ENCODE measurements at places on chromosomes 11 and 22. TPM values are rescaled to one million over a fixed set of nuclear protein-coding genes. Genes with fewer than 3 reads are reported as not detected.

Gene RSF1
- 51.2 TPM for polyA plus RNA-seq

Gene TREH
- not detected for polyA plus RNA-seq

DNA sequence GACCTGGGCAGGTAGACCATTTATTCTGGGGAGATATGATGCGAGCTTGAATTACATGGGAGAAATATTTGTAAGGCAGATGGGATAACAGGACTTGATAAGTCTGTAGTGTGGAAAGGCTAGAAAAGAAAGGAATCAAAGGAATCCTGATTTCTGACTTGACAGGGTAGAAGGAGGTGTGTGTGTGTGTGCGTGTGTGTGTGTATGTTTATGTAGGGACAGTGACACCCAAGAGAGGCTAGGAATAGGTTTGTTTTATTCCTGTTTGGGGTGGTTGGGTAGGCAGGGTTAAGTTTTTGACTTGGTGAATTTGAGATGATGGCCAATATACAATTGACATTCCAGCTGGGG, 390 bp upstream of the HTATIP2 start:
- DNase-seq = no peak
- H3K27ac ChIP-seq = peak overlapping the region; percentile 83

GRCh38 chr11:95239871-95240649, 9.1 kb upstream of the SESN3 start:
- H3K4me3 ChIP-seq = no peak overlapping the region
- H3K4me1 ChIP-seq = no peaks in the 10 kb centered on the region
- H3K27ac ChIP-seq = no peak overlapping the region
- no peaks in the 10 kb centered on the region for H3K36me3 ChIP-seq
- DNase-seq = no peak

- DNase-seq = no peak
- peaks cover 3% of the 10 kb centered on the region for H3K36me3 ChIP-seq
- no peak overlapping the region for H3K4me3 ChIP-seq
Observed at GRCh38 chr11:45920531-45921477, 1.7 kb upstream of the LARGE2 start.

DNA sequence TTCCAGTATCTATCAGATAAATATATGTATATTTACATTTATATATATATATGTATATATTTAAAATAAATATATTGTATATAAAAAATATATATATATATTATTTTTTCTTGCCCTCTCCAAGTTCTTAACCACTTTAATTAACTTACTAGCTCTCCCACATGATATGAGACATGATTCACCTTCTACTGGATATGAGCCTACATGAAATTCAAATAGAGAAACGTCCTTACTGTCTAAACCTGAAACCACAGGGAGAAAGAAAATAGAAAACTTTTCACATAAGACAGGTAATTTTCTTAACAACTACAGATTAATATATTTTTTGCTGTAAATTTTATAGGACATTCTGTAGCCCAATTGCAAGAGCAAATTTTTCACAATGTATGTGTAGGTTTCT, 391.6 kb downstream of the ETS1 start:
- no peaks in the 10 kb centered on the region for H3K27me3 ChIP-seq
- H3K27ac ChIP-seq = no peak overlapping the region
- H3K4me3 ChIP-seq = no peak overlapping the region
- DNase-seq = no peak

DNA sequence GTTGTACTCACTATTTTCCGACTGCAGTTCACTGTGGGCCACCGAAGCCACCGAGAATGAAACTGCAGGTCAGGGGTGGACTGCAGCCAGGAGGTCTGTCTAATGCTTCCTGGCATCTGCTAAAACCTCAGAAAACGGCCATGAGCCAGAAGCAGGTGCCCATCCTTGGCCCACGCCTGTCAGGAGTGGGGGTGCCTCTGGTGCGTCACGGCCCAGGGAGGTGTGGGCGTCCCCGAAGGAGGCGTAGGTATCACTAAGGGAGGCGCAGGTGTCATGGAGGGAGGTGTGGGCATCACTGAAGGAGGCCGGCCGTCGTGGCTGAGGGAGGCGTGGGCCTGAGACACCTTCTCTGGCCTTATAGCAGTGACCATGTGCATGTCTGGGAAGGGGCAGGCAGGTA, 456.2 kb downstream of the TBC1D22A start:
- H3K27ac ChIP-seq = no peak overlapping the region
- no peaks in the 10 kb centered on the region for H3K4me1 ChIP-seq
- H3K4me3 ChIP-seq = no peak overlapping the region
- DNase-seq = no peak

DNA sequence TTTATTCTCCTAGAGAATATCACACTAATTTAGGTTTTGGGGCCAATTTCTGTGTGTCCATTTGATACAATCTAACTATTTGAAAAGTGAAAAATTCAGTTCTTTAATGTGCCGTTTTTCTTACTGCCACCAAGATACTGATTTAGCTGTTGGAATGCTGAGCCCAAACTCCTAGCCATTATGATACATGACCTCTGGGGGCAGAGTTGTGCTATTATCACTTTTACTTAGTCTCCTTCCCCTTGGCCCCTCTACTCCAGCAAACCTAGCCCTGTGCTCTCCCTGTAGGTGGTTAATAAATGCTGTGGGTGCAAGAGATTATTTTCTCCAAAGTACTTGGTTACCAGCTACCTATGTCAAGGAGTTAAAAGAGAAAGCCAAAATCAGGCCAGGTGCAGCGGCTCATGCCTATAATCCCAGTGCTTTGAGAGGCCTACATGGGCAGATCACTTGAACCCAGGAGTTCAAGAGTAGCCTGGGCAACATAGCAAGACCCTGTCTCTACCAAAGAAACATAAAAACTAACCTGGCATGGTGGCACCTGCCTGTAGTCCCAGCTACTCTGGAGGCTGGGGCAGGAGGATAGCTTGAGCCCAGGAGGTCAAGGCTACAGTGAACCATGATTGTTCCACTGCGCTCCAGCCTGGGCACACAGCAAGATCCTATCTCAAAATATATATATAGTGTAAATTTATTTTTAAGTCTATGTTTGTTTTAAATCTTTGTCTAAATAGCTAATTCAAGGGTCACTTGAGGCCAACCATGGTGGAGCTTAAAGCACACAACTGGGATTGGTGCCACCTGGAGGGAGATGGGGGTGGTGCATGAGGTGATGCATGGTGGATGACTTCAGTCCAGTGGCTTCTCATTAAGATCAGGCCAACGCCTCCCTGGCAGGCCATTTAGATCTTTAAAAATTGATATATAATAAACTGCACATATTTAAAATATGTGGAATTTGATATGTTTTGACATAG, 193.2 kb upstream of the PLET1 start:
- no peak overlapping the region for H3K4me3 ChIP-seq
- no peaks in the 10 kb centered on the region for H3K4me1 ChIP-seq
- H3K27me3 ChIP-seq = no peaks in the 10 kb centered on the region
- peak; percentile 49 for DNase-seq

DNA sequence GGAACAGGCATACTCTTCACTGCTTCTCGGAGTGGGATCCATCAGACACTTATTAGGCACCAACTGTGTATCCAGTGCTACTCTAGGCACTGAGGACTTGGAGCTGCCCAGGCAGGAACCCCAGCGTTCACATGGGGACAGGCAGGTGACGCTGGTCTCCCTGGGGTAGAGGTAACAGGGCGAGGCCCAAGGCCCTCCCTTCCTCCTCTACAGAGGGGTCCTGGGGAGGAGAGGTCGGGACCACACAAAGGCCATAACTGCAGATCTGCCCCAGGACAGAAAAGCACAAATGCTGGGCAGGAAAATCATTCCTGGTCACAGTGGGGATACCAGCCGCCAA, 262.2 kb downstream of the BRD1 start:
- no peak overlapping the region for H3K4me3 ChIP-seq
- no peak for DNase-seq
- no peaks in the 10 kb centered on the region for H3K36me3 ChIP-seq
- H3K4me1 ChIP-seq = no peaks in the 10 kb centered on the region
- H3K27me3 ChIP-seq = no peaks in the 10 kb centered on the region
